ENCODE measurements at places on chromosomes 16 and 17.

- no peak for DNase-seq
Measured at GRCh38 chr16:67704110-67704509, 15.0 kb downstream of the GFOD2 start.

DNA sequence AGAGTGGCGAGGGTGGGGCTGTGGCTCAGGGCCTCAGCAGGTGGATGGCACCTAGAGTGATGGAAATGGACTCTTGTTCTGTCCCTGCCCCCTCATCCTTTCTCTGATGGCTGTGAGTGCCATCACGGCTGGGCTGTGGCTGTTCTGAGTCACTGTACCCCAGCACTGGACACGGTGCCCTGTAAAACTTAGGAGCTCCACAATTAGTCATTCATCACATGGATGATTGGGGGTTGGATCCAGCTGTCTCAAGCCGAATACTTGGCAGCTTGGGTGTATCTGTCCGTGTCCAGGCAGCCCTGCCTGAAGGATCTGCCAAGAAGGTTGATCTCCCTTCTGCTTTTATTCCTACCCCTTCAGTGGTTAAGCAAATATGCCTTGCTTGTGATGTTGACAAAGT lies 295.5 kb upstream of the EEF2KMT start:
- DNase-seq: no peak

DNA sequence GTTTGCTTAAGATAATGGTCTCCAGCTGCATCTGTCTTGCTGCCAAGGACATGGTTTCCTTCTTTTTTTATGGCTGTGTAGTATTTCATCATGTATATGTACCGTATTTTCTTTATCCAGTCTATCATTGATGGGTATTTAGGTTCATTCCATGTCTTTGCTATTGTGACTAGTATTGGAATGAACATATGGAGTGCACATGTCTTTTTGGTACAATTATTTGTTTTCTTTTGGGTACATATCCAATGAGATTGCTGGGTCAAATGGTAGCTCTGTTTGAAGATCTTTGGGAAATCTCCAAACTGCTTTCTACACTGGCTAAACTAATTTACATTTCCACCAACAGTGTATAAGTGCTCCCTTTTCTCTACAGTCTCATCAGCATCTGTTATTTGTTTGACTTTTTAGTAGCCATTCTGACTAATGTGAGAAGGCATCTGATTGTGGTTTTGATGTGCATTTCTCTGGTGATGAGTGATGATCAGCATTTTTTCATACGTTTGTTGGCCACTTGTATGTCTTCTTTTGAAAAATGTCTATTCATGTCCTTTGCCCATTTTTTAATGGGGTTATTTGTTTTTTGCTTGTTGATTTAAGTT lies 66.2 kb downstream of the TNFRSF13B start:
- no peak for DNase-seq

GRCh38 chr17:38751144-38751807 lies 1.3 kb upstream of the PSMB3 start:
- DNase-seq: no peak

DNA sequence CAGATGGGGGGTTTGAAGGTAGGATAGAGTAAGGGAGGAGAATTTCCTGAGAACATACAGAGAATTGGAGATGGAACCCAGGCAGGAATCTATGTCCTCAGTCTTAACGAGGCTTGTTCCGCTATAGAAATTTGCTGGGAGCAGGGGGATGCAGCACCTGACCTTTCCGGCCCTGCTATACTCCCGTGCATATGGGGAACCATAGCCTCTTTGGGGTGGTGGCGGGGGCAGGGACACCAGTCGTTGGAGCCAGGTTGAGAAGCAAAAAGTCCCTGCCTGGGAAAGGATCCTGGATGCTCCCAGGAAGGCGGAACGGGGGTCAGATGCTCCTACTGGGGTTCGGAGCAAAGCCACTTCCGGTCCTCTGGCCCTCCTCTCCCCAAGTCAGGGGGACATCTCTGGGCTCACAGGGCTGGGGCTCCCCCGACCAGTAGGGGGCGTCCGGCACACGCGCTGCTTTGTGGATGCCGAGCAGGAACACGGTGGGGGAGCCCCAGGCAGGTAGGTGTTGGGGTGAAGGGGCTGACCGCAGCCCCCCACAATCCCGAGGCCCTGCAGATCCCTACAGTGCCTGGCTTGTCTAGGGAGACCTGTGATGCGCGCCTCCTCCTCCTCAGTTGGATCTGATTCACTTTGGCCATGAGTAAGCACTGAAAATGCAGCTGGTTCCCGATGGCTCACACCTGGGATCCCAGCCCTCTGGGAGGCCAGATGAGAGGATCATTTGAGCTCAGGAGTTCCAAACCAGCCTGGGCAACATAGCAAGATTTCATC lies 15.5 kb upstream of the TFAP4 start:
- peak; percentile 73 for DNase-seq

GRCh38 chr16:88456356-88457292 lies 3.5 kb downstream of the ZFPM1 start:
- peak; percentile 67 for DNase-seq

DNA sequence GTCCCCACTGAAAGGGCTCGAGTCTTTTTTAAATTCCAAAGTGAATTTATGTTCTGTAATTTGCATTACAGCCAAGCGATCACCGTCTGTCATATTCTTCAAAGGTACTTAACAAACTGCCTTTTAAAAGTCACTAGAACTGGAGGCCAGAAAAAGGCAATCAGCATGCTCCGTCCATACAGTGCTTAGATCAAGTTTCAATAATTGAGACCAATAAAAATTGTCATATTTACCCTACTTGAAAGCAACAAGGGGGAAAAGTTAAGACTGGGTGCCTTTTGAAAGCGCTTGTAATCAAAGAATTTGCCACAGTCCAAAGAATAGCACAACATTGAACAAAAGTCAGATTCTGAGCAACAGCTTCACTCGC lies 9.0 kb upstream of the ZFHX3 start:
- DNase-seq: no peak

GRCh38 chr16:88274847-88275246 lies 107.9 kb upstream of the ZNF469 start:
- DNase-seq: no peak

GRCh38 chr16:75529056-75529905 lies 6.6 kb downstream of the CHST5 start:
- DNase-seq: no peak

- peak; percentile 22 for DNase-seq
Measured at GRCh38 chr16:27174007-27174406, 29.3 kb upstream of the KDM8 start.

- no peak for DNase-seq
Measured at GRCh38 chr16:87581857-87582215, 20.5 kb upstream of the JPH3 start.

DNA sequence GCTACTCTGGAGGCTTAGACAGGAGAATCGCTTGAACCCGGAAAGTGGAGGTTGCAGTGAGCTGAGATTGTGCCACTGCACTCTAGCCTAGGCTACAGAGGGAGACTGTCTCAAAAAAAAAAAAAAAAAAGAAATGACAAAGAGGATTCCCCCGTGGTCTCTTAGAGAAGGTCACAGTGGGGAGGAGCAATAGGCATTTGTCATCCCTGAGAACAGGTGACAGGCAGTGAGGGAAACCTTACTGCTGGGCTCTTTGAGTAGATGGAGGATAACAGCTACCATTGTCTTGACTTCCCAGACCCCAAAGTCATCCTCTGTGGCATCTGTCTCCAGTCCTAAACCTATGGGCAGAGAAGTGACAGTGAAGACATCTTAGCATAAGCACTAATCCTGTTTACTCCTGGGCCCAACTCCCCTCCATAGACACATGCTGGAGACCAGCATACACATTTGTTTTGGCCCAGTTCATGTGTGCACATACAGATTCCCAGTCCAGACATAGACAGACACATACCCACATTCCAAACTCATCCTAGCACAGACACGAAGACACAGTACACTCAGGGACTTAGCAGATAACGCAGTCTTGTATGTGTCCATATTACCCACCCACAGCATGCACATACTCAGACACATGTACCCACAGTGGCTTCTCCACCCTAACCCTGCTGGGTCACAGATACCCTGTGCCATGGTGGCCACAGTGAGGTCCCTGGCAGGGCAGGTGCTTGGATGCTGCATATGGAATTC lies 2.7 kb downstream of the ESRP2 start:
- no peak for DNase-seq

GRCh38 chr16:49923411-49923810 lies 67.5 kb upstream of the ZNF423 start:
- DNase-seq: no peak

DNA sequence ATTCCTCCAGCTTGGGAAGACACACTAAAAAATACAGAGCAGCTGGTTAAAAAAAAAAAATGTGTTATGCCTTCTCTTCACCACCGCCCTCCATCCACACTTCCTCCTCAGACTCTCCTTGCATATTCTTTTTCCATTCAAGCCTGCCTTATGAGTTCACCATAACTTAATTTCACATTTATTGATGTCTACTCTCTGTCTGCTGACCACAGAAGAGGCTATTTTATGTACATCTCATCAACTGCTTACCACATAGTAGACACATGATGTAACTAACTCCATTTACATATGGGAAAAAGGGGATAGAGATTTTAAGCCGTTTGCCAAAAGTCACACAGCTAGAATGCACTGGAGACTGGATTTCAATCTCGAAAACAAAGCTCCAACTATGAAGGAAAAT lies 409.8 kb downstream of the CDH11 start:
- no peak for DNase-seq

GRCh38 chr16:49621241-49622083 lies 234.4 kb downstream of the ZNF423 start:
- no peak for DNase-seq

DNA sequence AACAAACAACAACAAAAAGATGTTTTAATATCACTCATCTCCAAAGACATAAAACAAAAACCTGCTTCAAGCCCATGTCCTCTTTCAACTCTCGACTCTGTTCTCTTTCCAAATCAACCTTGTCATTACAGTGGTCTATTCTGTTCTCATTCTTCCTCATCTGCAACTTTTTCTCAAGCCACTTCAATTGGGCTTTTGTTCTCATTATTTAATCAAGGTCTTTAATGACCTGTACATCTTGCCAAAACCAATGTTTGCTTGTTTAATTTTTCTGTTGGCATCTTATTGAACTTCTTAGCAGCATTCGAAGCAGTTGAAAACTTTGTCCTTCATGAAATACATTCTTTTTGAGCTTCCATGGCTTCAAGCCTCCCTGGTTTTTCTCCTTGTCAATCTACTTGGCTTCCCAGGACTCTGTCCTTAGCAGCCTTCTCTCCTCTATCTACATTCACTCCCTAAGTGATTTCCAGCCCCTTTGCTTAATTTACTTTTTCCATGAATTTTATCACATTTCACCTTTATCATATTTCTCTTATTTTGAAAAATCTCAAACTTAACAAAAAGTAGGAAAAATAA lies 19.6 kb upstream of the RABEP1 start:
- DNase-seq: no peak

DNA sequence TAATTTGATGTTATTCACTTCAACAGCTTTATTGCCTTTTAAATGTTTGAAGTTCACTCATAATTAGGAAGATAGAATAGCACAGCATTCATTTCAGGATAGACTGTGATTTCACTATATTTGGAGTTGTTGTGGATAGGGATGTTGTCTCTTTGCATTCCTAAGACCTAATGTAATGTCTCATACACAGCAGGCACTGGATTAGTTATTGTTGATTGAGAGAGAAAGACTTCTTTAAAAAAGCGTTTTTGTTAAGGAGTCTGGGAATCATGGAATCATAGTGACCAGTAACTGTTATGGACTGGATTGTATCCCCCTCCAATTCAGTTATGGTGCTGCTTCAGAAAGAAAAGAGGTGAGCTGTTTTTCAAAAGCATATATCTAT lies 122.0 kb downstream of the USP22 start:
- no peak for DNase-seq

GRCh38 chr17:17322516-17323510 lies 19.6 kb downstream of the NT5M start:
- DNase-seq: no peak

DNA sequence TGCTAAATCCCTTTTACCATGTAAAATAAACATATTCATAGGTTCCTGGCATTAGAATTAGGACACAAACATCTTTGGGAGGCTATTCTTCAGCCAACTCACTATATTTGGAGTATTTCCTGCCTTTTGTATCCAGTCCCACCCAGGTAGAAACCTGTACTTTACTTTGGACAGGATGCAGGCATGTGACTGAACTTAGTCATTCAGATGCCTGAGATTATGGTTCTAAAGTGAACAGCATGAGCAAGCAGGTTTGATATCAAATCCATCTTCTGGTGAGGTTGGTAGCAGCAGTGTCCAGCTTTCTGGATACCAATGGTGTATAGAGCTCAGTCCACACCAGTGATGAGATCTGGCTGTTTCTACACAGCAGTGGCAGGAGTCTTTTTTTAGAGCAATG lies 20.2 kb downstream of the CA10 start:
- DNase-seq: no peak

DNA sequence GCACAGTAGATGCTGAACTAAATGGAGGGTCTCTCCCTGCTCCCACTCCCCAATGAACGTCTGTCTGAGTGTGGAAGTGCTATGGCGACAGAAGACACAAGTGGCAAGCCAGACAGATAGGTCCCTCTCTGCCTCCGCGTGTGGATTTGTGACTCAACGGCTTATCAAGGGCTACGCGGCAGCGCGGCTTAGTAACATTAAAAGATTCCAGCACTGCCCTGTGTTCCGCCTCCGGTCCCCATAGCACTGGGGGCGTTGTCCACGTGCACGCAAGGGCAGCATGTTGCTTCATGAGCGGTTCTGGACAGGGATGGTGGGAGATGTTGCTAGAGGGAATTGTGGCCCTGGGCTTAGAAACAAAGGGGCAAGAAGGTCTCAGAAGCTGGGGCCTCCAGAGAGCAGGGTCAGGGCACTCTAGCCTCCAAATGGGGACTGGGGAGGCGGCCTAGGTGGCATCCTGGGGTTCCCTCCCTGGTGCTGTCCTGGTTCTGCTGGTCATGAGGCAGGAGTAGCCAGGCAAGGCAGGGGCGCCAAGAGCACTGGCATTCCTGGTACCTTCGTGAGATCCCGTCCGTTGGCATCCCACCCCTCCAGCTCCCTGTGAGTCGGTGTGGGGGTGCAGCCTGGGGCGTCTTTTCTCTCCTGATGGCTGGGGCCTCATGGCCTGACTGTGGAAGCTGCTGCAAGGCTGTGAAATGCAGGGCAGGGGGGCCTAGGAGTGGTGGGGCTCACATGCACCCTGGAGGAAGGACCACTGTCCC lies 9.1 kb downstream of the CRHR1 start:
- DNase-seq: no peak

DNA sequence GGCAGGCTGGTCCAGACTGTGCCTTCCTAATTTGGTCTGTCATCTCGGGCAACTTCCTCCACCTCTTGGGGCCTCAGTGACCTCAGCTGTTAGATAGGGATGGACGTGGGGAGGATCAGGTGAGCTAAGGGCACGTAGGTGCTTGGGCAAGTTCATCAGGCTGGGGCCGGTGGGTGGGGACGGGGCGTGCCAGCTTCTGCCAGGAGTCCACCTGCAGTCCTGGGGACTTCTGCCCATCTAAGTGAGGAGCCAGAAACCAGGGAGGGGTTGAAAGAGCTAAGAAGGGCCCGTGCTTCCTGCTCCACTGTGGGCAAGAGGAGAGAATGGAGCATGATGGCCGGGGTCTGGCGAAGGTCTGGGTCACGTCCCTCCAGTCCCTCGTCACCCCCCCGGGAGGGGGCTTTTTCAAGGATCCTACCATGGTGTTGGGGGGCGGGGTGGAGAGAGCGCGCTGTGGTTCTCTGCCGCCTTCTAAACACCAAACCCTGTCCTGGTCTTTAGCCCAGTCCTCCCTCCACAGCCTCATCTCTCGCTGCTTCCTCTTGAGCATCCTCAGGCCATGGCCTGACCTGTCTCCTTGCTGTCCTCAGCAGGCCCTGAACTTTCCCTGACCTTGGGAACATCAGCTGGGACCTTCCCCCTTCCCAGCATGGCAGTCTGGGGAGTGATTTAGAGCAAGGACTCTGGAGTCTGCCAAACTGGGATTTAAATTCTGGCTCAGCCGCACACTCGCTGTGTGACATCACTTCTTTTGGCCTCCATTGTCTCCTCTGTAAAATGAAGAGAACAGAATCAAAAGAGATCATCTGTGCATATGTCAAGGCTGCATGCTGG lies 21.6 kb downstream of the SPNS2 start:
- no peak for DNase-seq
